Spinal cord (tissue), 10 donors: ENCODE measurements at places on chromosomes 11 and 22.

GRCh38 chr11:30310623-30311022 lies 12.3 kb upstream of the ARL14EP start:
- no peak for DNase-seq
- no peaks in the 10 kb centered on the region for H3K4me1 ChIP-seq
- H3K27ac ChIP-seq = no peak overlapping the region

DNA sequence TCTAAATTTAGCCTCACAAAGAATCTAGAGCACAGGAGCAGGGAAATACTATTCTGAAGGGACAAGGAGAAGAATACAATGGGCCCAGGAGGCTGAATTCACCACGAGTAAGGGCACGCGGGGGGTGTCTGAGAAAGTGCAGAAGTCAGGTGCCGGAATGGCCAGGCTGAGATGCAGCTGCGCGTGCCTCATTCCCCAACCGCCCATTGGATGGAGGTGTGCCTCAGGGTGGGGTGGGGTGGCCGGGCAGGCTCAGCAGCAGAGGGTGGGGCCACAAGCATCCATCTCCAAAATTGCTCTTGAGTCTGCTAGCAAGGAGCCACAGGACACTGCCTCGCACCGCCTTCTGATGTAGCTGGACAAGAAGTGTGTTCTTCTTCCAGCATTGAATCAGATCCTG lies 387.0 kb downstream of the SHANK2 start:
- peaks cover 26% of the 10 kb centered on the region for H3K4me1 ChIP-seq
- no peak overlapping the region for H3K27ac ChIP-seq
- no peaks in the 10 kb centered on the region for H3K27me3 ChIP-seq
- no peak for DNase-seq
- H3K4me3 ChIP-seq = no peak overlapping the region

DNA sequence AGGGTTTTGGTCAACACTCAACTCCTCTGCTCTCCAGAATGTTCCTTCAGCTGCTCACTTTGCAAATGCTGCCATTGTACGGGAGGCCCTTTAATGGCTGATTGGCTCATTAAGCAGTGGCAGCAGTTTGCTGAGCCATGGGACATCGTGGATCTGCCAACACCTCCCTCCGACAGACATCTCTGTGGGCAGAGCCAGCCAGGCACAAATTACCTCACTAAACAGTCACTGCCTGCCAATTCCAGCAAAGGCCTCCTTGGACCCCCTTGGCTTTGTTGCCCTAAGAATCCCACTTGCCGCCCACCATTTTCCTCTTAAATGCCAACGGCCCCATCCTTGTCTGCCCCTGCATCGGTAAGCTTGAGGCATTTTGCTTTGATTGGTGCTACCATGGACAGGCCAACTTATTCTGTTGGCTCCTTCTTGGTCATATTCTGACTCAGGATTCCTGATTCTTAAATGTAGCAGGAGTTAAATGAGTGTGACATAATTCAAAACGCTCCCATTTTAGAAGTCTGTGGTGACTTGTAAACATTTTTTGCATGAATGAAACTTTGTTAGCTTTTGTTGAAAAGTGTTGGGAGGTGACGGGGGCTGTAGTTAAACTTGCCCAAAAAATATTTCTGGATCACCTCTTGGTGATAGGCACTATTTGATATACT lies 57.5 kb upstream of the LMO2 start:
- no peak overlapping the region for H3K4me3 ChIP-seq
- no peak for DNase-seq
- peaks cover 7% of the 10 kb centered on the region for H3K4me1 ChIP-seq

DNA sequence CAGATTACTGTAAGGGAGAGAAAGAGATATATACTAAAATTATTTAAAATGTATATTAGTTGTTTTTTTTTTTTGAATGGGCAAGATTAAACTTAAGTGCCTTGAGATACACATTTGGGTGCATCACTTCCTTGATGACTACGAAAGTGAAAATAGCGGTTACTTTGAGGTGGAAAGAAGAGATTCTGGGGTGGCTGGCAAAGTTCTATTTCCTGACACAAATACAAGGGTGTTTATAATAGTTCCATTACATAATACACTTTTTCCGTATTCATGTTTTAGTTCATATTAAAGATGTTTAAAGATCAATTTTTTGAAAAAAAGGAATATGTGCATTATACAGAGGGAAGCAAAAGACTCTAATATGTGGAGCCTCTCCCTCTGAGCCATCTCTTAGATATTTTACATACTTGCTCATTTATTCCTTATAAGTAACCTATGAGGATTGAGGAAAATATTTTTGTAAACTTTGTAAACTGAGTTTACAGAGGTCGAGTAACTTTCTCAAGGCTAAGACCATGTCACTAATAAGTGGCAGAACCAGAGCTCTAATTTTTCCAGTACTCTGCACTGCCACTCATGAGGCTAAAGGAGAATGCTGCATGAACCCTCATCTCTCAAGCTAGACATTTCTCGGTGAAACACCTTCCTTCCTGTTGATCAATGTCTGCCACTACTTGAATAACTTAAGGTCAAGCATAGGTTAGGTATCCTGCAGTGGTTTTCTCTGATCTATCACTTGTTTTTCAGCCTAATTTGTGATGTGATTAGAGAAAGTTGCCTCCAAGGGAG lies 58.6 kb downstream of the DDIAS start:
- no peaks in the 10 kb centered on the region for H3K4me1 ChIP-seq
- H3K36me3 ChIP-seq = no peaks in the 10 kb centered on the region
- no peaks in the 10 kb centered on the region for H3K27me3 ChIP-seq
- no peak overlapping the region for H3K4me3 ChIP-seq

DNA sequence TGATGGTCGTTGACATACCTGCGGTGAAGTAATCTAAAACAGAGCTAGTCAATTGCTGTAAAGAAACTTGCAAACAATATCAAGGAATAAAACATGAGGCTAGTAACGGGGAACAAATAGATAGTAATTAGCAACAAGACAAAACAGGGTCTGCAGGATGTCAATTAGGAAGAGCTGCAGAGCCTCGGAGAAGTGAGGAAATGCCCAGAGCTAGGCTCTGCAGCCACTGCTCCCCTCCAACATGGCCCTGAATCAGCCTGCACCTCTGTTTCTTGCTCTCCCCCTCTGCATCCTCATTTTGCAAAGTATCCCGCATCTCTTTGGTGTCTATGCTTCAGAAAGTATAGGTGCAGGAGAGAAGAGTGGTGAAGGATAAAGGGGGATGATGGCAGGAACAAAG lies 507.4 kb upstream of the FAT3 start:
- no peak overlapping the region for H3K4me3 ChIP-seq
- no peak overlapping the region for H3K27ac ChIP-seq
- H3K36me3 ChIP-seq = no peaks in the 10 kb centered on the region
- DNase-seq = no peak
- no peaks in the 10 kb centered on the region for H3K27me3 ChIP-seq

DNA sequence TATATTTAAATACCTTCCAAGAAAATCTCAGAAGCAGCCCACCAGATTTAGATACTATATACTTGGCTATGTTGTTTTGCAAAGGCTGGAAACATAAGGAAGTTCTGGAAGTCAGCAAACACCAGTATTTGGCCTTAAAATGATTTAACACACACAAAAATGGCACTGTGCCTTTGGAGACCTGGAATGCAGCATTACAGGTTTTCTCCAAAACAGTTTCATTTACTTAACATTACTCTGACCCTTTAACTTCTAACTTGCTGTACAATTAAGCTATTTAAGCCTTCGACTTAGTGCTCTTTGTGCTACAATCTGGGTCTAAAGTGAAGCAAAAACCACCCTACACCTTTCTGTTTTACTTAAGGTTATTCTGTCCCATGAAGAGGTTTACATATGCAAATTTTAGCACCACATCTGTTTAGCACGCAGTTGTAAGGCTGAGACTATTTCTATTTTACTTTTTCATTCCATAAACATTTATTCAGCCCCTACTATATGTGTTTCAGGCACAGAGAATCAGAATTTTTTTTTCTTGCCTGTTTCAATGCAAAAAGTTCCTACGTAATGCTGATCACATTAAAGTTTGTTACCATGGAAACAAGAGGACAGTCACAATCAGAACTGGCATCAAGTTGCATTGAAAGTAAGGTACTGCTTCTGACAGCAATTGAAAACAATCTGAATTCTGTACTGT lies 70.3 kb downstream of the MAML2 start:
- H3K27me3 ChIP-seq = no peaks in the 10 kb centered on the region
- H3K36me3 ChIP-seq = peaks cover 2% of the 10 kb centered on the region
- H3K4me1 ChIP-seq = no peaks in the 10 kb centered on the region

DNA sequence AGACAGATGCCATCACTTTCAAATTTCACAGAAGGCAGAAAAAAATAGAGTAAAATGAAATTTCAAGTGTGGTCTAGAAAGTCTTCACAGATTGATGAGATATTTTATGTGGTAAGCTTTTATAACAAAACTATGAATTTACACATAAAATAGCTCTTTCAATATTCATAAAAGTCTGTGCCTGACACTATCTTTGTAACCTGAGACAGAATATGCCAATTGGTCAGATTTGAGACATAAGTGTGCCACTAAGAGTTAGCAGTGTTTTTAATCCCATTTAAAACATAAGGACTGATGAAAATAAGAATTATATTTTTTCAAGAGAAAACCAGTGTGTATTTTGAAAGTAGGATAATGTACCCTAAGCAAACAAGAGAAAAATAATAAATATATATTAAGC lies 769.5 kb upstream of the LUZP2 start:
- H3K27me3 ChIP-seq = no peaks in the 10 kb centered on the region
- H3K36me3 ChIP-seq = no peaks in the 10 kb centered on the region
- no peaks in the 10 kb centered on the region for H3K4me1 ChIP-seq
- no peak overlapping the region for H3K4me3 ChIP-seq
- no peak overlapping the region for H3K27ac ChIP-seq

DNA sequence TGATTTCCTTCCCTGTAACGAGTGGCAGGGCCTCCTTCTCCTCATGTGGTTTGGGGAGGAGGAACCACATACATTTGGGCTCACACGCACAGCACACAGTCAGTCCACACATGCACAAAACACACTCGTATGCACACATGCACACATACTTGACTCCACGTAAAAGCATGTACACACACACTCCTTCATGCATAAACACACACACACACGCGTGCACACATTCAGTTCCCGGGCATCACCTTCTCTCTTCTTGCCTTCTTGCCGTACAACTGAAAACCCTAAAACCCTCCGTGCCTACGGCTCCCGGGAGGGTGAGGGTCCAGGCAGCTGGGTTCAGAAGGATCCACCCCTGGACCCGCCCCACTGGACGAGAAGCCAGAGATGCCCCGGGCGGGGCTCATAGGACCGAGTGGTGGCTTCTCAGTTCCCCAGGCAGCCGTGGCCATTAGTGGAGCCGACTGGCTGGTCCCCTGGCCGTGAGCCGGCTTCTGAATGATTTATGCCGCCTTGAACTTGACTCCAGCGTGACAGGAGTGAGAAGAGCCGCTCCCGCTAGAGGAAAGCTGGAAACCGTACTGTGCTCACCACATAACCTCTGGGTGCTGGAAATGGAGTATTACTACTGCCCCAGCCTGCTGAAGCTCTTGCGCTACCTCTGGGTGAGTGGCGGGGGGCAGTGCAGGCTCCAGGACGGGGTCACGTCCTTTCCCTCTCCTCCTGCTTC lies 117.4 kb downstream of the KIAA1671 start:
- DNase-seq = no peak
- H3K27ac ChIP-seq = no peak overlapping the region
- no peaks in the 10 kb centered on the region for H3K27me3 ChIP-seq
- peaks cover 10% of the 10 kb centered on the region for H3K36me3 ChIP-seq
- H3K4me3 ChIP-seq = no peak overlapping the region
- H3K4me1 ChIP-seq = peaks cover 34% of the 10 kb centered on the region

DNA sequence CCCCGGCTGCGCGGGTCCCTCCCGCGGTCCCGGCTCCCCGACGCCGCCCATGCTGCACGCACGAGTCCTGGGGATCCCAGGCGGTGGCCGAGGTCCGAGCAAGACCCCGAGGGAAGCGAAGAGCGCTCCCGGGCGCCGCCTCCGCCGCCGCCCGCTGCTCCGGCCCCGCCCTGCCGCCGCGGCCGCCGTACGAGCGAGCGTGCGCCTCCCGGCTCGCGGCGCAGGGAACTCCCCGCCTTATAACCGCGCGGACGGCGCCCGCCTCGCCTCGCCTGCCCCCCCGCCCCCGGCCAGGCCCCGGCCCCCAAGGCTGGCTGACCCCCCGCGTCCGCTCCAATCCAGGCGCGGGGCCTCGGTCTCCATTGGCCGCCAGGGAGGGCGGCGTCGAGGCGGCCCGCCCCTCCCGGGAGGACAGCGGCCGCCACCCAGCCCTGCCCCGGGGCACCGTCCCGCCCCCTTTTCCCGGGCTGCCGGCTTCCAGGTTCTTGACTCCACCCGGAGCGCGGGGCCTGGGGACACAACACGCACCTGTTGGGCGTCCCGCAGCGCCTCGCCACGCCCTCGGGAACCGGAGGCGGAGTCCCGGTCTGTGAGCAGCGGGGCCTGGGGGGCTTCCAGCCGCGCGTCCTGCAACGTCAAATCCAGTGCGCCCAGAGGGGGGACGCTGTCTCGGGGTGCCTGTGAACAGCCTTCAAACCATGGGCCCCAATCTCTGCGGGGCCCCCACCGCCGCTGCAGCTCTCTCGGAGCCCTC lies at the start of gene FADS3:
Gene FADS3, minus strand, starts transcription at position 215 of the 754 bp plus-strand sequence. Its CDS starts 164 bp downstream, at position 51.
- peaks cover 30% of the 10 kb centered on the region for H3K36me3 ChIP-seq
- H3K27me3 ChIP-seq = no peaks in the 10 kb centered on the region
- H3K4me3 ChIP-seq = peak within 1 kb of the TSS; percentile 75
- peak; percentile 79 for DNase-seq

DNA sequence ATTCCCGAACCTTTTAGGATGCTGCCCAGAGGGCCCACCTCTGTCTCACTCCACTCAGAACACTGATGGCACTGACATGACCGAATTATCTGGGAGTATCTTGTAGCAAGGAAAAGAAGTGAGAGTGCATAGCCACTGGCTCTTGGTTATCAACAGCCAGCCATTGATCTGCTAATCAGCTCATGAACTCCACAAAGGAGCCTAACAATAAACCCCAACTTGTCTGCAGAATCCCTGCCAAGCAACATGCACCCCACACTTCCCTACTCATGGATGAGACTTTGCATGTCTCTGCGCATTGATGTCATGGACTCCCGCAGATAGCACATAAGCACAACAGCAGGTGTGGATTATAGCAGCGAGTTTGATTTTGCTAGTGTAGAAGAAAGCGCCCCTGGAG lies 1538.9 kb upstream of the RAG2 start:
- no peak overlapping the region for H3K27ac ChIP-seq
- no peak for DNase-seq
- no peaks in the 10 kb centered on the region for H3K4me1 ChIP-seq
- H3K36me3 ChIP-seq = no peaks in the 10 kb centered on the region
- H3K4me3 ChIP-seq = no peak overlapping the region

GRCh38 chr11:44992181-44992582 lies 41.5 kb upstream of the TP53I11 start:
- H3K4me3 ChIP-seq = no peak overlapping the region
- H3K27me3 ChIP-seq = no peaks in the 10 kb centered on the region
- no peak overlapping the region for H3K27ac ChIP-seq
- no peaks in the 10 kb centered on the region for H3K36me3 ChIP-seq
- peak; percentile 20 for DNase-seq

DNA sequence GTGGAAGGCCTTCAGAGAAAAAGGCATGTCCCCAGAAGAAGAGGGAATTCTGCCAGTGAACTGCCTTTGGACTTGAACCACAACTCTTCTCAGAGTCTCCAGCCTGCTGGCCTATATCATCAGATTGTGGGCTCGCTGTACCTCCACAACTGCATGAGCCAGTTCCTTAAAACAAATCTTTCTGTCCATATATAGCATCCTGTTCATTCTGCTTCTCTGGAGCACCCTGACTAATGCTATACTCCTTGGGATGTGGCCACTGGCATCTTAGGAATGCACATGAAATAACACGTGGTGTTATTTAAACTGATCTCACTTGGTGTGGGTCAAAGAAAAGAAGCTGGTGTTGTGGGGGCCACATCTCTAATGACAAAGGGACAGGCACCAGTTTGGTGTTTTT lies 58.3 kb upstream of the VSTM5 start:
- no peaks in the 10 kb centered on the region for H3K36me3 ChIP-seq
- no peak overlapping the region for H3K27ac ChIP-seq
